Activated effector memory CD4-positive, alpha-beta T cell treated with anti-CD3 and anti-CD28 coated beads, Interleukin-2, amount 50 U/mL, for 16 hours (primary cell): ENCODE measurements at places on chromosomes 12 and 14.

DNA sequence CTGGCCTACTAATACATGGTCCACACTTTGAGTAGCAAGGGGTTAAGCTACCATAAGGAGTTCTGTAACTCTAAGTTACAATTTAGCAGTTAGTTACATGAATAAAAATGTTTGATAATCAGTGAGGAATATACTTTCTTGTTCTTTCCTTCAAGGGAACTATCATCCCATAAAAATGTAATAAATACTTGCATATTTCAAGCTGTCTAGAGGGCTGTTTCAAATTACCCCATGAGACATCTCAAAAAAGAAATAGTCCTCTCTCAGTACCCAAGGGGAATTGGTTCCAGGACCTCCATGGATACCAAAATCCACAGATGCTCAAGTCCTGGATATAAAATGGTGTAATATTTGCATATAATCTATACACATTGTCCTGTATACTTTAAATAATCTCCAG, 48.7 kb upstream of the GNG2 start:
- no peak for DNase-seq

- DNase-seq: no peak
Measured at GRCh38 chr12:59365133-59365532, 230.7 kb upstream of the SLC16A7 start.

DNA sequence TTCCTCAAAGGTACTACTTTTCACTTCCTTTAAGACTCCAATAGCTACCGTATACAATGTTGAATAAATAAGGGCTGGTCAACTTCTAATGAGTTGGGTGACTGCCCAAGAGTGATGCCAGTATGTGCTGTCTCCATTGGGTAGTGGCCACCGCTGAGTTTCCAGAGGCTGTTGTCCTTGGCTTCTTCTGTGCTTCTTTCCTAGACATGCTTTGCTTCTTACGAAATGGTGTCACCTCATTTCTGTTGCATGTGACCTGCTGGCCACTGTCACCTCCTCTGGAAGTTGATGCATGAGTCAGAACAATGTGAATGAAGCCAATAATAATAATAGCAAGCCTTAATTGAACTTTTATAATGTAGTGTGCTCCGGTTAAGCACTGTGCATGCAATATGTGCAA, 7.5 kb upstream of the NID2 start:
- no peak for DNase-seq

DNA sequence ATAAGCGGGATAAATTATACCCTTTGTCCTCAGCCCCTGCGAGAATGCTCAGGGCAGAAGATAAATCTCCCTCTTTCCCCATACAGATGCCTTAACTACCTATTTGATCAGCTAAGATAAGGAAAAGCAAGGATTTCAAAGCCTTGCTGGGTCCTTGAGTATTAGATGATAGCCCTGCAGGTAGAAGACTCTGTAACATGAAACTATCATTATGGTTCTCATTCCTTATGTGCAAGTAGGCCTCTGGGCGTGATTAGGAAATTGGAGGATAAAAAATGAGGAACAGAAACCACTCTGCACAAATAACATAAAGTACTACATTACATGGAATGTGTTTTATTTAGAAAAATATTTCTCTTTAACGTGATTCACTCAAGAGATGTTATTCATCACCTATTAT, 14.5 kb upstream of the WDR89 start:
- DNase-seq: no peak

DNA sequence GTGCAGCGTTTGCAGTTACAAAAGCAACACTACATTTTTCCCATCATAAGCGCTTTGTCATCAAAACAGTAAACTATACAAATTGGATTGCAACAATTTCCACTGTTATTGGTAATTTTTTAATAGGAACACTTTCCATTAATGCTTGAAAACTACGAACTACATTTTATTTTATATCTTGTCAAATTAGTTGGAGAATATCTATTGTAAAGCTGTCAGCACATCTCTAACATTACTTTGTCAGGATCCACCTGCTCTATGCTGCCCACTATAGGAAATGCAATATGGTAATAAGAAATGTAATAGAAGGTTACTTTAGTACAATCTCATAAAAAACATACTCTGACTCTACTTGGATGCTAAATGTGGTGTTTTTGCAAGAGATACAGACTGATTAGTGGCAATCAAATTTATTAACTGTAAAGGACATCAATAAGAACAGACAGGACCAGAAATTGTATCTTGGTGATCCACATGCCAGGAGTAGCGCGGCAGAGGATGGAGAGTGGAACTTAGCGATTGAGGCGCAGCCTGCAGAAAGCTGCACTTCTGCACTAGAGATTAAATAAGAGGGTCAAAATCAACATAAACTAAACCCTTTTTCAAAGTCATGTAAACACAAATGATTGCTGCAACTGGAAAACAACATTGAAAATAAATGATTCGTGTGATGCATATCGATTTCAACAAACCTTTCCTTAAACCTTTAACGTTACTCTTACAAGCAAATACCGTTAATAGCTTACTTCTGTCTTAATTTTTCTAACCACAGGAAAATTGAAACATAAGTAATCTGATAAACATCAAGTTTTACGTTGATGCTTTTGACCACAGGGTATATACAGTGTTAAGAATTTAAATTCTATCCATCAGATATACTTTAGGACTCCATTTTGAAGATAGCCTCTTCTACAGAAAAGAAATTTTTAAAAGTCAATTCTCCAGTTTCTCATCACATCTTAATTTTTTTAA, 3.6 kb upstream of the ARID2 start:
- peak; percentile 69 for DNase-seq
